Stimulated activated naive CD4-positive, alpha-beta T cell (primary cell): ENCODE measurements at places on chromosomes 5 and 9.

GRCh38 chr9:132144708-132145365 is 17.0 kb upstream of the NTNG2 start:
- DNase-seq: no peak

DNA sequence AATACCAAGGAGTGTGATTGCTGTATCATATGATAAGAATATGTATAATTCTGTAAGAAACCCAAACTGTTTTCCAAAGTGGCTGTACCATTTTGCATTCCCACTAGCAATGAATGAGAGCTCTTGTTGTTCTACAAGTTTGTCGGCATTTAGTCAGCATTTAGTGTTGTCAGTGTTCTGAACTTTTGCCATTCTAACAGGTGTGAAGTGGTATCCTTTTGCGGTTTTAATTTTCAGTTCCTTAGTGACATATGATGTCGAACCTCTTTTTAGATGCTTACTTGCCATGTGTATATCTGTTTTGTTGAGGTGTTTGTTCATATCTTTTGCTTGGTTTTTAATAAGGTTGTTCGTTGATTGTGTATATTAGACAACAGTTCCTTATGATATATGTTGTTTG is 296.3 kb upstream of the IZUMO3 start:
- DNase-seq: no peak

DNA sequence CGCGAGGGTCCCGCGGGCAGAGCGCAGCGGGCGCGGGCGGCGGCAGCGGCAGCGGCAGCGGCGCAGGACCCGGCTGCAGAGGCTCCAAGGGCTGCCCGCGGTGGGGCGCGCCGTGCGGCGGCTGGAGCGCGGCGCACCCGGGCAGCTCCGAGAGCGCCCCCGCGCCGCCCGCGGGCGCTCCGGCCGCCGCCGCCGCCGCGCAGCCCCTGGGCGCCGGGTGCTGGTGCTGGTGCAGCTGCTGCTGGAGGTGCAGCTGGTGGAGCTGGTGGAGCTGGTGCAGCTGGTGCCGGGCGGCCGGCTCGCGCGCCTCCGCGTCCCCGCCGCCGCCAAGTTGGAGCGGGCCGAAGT is 644 bp downstream of the IER5L start:
- no peak for DNase-seq

GRCh38 chr5:150227606-150228273 is 37.9 kb downstream of the SLC6A7 start:
- no peak for DNase-seq

GRCh38 chr9:104921067-104921741 is 6.8 kb downstream of the ABCA1 start:
- DNase-seq: no peak

DNA sequence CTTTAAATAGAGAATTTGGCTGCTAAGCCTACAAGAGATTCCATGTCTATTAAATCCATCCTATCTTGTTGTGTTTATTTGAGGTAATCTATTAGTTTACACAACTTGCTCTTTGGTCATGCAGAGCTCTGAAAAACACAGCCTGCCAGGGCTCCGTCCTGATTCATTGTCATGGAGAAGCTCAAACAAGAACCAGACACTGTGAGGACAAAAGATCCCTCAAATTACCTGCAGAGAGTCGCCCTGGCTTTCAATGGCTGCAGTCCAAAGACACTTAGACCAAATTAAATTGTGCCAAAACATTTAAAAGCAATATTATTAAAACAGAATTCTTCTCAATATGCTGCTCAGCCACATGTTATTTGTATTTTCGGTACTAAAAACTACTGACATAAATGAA is 60.1 kb downstream of the CDH18 start:
- DNase-seq: no peak

GRCh38 chr9:123883634-123884033 is 46.3 kb downstream of the DENND1A start:
- DNase-seq: no peak

GRCh38 chr5:6026766-6027406 is 351.5 kb downstream of the MED10 start:
- no peak for DNase-seq

DNA sequence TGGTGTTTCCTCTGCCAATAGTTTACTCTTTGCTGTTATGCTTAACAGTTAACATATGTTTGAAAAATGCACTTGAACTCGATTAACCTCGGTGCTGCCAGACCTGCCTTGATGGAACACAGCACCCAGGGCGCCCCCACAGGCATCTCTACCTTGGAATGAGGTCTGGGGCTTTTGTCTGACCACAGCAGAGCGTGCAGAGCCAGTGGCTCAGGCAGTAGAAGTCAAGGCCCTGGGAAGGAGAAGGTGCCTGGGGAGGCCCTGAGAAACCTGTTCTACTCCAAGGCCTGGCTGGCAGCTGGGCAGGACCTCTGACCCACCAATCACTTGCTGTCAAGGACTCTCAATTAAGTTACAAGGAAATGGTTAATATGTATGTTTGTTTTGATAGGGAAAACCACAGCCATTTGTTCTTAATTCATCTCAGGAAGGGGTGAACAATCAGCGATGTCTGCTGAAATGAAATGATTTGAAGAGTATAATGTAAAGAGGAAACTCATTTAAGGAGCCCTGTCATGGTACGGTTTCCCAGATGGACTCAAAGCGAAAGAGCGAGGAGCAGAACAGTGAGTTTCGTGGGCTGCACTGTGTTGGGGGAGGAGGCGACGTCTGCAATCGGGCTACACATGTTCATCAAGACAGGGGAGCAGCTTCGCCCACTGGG is 21.9 kb downstream of the MACROH2A1 start:
- DNase-seq: no peak

DNA sequence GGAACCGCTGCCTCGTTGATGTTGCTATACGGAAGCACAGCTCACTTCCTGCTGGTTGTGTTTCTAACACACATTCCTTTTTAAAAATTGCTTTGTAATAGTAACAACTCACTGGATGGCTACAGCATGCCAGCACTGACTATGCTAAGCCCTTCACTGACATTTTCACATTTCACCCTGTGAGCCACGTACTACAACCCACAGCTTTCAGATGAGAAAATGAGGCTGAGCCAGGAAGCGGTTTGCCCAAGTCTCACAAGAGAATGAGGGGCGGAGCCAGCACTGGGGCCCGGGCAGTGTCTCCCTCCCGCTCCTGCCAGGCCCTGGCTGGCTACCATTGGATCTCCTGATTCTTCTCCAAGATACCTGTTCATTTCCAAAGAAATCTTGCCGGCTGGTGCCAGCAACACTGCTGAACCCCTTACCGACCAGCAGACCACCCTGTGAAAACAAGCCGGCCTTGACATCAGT is 38.3 kb downstream of the FAM78A start:
- DNase-seq: peak; percentile 80

DNA sequence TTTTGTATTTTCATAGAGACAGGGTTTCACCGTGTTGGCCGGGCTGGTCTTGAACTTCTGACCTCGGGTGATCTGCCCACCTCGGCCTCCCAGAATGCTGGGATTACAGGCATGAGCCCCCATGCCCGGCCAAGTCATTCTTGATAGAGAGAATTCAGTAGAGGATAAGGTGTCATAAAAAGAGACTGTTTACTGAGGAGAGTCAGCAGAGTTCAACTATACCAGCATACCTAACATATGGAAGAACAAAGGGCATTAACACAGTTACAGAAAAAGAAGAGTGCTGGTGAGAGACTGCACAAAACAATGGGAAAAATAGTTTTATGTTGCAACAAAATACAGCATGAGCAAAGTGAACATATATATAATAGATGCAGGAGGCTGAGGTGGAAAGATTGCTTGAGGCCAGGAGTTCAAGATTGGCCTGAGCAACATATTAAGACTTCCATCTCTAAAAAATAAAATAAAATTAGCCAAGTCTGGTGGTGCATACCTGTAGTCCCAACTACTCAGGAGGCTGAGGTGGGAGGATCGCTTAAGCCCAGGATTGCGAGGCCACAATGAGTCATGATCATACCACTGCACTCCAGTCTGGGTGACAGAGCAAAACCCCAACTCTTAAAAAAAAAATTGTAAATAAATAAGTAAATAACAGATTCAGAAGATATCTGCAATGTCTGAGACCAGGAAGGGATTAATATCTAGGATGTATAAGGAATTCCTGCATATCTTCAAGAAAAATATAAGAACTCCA is 19.5 kb downstream of the B4GALT1 start:
- DNase-seq: no peak
